ENCODE measurements at places on chromosomes 2 and 18.

DNA sequence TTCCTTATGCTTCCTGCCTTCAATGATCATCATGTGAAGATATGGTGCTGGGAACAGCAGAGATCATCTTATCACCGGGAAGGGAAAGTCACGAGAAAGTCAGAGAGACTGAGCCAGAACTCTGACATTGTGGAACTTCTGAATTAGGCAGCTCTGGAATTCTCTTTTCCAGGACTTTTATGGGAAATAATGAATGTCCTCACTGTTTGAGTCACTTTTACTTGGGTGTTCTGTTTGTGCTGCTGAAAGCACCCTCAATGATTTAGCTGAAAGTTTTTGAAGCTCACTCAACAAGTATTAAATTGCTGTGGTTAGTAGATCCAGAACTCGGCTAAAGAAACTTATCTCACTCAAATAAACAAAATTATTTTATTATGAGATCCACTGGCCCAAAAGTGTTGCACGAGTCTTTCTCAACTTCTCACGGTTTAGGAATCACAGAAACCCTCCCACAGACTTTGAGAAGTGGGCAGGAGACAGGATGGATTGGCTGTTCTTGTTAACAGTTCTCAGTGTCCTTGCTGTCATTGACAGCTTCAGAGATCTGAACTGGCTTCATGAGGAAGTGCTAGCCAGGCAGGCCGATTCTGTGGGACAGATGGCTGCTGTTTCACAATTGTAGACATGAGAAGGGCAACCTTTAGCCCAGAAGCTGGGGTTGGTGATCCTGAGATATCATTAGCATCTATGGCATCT is 26.4 kb upstream of the ATRAID start:
- DNase-seq, result no peak

DNA sequence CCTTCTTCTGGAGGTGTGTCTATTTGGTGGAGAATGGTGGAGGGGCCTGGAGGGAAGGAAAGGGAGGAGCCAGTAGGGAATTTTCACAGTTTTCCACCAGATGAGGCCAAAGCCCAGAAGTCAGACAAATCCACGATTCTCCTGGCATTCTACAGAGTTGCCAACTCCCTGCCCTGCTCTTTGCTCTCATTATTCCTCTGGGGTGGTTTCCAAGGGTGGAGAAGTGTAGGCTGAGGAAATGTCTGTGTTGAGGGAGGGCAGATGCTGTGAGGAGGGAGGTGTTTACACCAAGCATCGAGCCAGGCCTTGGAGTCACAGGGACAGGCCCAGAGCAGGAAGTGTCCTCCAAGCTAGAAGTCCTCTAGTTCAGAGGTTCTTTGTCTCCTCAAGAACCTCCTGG is 124.1 kb upstream of the LGALSL start:
- no peak for DNase-seq

- DNase-seq, result no peak
Measured at GRCh38 chr2:83063511-83063910, 1395.6 kb downstream of the SUCLG1 start.

DNA sequence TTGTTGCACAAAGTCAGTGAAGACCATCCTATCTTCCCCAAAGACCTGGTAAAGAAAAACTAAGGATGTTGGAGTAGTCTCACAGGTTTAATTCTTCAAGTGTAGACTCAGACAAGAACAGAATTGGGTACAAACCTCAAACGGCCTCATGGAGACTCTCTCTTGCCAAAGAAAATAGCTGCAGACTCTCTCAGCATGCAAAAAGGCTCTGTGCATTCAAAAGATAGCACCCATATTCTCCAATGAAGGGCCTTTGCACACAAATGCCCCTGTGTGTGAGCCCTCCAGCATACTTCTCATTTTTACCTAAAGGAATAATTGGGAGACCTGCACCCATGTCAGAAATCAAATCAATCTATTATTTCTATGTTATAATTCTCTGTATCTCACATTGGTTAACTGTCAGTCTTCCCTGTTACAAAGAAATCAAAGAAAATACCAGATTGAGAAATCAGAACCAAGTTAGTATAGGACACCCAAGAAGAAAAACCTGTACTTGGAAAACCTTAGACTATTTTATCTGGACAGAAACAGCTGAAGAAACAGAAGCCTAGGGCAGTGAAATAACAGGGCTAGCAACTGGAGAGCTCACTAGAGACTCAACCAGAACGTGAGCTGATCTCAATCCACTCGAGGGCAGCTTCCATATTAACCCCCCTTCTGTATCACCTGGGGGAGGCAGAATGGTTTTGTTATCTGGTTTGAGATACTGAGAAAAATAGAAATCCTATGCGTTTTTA is 134.7 kb upstream of the DNAJC10 start:
- no peak for DNase-seq

DNA sequence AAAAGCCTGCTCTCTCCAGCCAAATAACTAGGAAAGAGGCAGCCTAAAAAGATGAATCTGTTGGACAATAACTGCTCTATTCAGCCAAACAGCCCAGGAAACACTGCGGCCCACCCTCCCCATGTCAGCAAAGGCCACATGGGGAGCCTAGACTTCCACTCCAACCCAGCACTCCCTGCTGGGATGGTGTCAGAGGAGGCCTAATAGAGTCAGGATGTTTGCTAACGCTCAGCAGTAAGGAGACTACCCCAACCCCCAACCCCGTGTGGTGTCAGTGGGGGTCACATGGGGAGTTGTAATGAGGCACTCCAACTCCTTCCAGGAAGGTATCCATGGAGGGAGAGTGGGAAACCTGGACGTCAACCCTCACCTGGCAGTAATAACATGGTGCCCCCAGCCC is 41.6 kb downstream of the ZBTB7C start:
- DNase-seq, result no peak

DNA sequence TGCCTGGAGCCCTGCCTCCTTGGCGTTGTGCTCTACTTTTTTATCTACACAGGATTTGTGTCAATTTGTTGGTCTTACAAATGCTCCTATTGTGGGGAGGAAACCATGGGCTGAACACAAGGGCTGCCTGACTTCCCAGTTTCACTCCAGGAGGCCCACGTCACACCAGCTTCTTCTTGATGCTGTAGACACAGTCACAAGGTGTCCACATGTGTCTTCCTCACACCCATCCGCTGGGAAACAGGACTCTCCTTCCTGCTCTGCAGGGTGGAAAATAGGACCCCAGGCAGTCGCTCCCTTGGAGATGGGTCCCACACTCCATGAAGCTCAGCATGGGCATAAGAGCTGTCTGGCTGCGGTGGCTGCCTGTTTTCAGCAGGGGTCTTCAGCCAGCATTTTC is 468.2 kb downstream of the EPHA4 start:
- no peak for DNase-seq

GRCh38 chr2:192438239-192438638 is 243.5 kb upstream of the TMEFF2 start:
- no peak for DNase-seq

DNA sequence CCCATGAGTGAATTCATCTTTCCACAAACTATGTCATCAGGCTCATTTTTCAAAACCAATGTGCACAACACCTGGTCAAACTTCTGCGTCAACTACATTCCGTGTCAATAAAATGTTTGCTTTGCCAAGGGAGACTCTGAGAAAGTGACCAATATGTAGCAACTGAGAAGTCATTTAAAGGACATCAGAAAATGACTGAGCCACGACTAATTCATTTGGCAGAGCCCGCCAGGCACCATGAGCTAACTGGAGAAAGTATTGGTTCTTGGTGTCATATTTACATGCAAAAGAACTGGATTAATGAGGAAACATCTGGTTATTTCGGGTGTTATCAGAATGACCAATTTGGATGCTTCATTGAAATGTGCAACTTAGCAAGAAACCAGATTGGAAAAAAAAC is 7.2 kb downstream of the RND3 start:
- no peak for DNase-seq

DNA sequence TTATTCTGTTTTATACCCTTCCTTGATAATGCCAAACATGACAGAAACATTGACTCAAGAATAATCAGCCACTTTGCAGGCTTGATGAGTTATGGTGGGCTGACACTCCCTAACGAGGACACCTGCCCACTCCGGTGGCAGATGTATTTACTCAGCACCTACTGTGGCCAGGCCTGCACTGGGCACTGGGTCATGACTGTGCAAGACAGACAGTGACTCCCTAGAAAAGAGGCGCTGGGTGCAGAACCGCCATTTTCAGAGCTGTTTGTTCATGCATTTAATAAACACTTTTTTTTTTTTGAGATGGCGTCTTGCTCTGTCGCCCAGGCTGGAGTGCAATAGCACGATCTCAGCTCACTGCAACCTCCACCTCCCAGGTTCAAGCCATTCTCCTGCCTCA is 32.5 kb downstream of the SNED1 start:
- no peak for DNase-seq

DNA sequence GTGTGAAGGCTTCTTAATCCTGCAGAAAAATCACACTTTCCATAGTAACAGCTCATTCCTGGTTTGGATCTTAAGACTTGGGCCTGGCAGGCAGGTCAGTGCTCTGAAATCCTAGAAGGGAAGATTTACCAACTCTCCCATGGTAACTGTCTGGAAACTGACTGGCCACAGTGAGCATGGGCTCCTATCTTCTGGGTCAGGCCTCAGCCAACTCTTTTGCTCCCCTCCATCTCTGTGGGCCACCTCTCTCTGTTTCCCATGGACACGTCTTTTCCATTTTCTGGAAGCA is 86.7 kb downstream of the ACAA2 start:
- DNase-seq, result no peak

- no peak for DNase-seq
Measured at GRCh38 chr18:49899657-49900330, 86.5 kb upstream of the ACAA2 start.

- DNase-seq, result no peak
Measured at GRCh38 chr2:150639383-150639782, 151.9 kb upstream of the RND3 start.

DNA sequence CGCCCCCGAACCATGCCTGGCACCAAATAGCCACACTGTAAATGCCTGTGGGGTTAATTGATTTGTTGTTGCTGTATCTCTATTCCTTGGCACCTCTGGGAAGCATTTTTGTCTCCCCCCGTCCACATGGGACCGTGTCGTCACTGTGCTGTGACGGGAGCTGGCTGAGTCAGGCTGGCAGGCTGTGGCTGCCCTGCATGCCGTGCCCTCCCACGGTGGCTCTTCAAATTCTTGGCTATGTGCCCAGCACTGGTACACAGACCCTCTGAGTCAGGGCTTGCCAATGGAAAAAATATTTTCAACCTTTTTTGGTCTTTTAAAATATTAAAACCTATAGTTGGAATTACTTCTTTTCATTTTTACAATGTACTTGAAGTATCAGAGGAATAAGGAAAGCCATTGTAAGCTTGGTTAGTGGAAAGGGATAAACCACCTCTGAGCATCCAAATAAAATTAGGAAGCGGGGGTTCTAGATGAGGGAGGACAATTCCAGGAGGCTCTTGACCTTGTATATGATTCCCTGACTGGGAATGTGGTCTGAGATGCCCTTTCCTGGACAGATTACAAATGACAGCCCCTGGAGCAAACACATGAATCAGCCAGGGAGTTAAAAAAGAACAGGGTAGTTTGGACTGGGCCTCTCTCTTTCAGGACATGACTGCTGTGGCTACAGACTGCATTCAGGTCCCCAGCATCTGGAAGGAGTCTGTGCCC is 59.4 kb downstream of the DGKD start:
- DNase-seq, result peak; percentile 65

DNA sequence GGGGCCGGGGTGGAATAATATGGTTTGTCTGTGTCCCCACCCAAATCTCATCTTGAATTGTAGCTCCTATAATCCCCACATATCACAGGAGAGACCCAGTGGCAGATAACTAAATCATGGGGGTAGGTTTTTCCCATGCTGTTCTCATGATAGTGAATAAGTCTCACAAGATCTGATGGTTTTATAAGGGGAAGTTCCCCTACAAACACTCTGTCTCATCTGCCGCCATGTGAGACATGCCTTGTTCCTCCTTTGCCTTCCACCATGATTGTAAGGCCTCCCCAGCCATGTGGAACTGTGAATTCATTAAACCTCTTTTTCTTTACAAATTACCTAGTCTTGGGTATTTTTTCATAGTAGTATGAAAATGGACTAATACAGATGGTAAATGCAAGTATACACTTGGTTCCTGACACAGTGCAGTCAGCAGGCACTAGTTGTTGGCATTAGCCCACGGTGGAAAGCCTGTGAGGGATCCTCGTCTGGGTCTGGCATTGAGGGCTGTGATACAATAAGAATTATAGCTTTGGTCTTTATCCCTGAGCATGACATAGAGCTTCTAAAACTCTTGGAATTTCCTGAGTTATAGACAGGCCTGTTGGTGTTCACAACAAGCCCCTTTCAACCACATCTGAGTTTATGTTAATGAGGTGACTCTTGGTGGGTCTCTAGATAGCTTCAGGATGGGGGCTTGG is 135.8 kb downstream of the CABLES1 start:
- DNase-seq, result no peak

GRCh38 chr2:2779727-2780126 is 448.7 kb upstream of the MYT1L start:
- no peak for DNase-seq
